GM18507 (cell line): ENCODE measurements at places on chromosomes 7 and 10.

- no peak for DNase-seq
These were observed 56.7 kb downstream of the C10orf120 start for GRCh38 chr10:122642726-122643605.

DNA sequence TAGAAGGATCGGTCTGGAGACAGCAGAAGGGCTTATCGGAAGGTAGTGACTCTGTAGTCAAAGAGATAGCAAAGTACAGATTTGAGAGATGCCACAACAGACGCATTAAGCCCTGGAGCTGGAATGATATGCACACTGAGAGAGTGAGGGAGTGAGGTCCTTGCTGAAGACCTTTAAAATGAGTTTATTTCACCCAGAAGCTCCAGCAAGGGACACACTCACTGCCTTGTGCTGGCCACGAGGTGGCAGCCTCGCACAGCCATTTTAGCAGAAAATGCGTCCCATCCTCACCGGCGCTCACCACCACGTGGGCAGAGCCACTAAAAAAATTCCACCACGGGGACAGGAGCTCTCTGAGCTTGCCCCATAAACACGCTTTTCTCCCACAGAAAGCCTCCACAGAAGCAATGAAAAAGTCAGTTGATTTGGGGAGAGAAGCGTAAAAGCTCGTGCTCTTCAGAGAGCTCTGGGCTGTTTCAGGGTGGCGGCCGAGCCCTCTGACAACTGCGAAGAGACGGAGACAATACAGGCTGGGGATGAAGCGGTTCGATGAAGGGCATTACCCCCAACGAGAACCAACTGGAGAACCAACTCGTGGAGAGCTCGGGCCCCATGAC is 163.0 kb upstream of the KLF14 start:
- DNase-seq = peak; percentile 54

- no peak for DNase-seq
These were observed 18.1 kb upstream of the PALS2 start for GRCh38 chr7:24555184-24555583.

GRCh38 chr7:46859963-46860475 is 721.9 kb downstream of the TNS3 start:
- no peak for DNase-seq

GRCh38 chr10:13851906-13852305 is 265.1 kb downstream of the PRPF18 start:
- DNase-seq = no peak

DNA sequence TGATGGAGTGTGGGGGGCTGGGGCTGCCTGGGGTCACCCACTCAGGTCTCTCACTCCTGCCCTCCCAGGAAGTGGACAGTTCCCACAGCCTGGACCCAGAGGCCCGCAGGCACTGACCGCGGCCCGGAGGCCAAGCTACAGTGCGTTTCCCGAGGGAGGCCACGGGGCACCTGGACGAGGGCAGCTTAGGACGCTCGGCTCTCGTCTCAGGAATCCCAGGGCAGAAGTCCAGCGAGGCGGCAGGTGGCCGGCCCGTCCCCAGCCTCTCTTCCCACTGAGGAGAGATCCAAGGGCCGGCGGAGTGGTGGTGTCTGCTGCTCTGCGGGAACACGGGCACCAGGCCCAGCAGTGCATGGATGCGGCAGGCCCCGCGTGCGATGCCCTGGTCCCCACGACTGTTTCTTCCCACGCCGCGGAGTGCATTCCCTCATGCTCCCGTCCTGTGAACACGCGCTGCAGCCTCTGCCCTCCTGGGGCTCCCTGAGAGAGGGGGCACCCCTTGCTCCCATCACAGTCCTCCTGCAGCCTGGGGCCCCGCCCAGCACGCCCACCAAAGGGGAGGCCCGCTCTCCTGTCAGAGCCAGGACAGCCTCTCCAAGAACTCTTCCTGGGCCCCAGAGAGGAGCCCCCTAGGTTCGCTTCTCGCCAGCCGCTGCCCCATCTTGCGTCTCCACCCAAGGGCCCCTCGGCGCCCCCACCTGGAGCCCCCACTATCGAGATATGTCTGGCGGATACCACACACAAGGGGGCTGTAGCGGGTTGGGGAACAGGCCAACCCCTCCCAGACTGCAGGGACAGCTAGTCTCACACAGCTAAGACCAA is 24.3 kb upstream of the GPR146 start:
- no peak for DNase-seq

DNA sequence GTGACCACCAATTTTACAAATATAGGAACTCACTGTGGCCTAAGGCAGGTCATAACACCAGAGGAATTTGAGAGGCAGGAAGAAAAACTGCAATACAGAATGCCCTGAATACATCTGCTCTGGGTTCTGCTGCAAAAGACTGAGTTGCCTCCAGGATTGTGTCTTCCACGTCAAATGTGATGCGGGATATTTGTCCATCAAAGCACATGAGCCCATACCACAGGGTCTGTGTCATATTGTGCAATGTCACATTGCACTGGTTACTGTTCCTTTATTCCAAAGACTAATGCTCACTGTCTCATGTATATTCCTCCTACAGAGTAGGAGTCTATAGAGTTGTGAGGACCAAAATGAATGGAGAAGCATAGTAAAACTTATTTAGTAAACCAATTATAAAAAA is 58.6 kb upstream of the ABCB4 start:
- no peak for DNase-seq

DNA sequence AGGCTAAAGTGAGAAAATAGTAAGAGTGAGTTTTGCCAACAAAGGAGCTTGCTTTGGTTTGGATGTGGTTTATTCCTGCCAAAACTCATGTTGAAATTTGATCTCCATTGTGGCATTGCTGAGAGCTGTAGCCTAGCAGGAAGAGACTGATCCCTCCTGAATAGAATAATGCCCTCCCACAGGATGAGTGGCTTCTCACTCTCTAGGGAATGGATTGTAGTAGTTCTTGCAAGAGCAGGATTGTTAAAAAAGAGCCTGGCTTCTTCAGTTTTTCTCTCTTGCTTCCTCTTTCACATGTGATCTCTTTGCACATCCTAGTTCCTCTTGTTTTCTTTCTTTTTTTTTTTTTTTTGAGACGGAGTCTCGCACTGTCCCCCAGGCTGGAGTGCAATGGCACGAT is 34.4 kb downstream of the ASAH2 start:
- DNase-seq = no peak

DNA sequence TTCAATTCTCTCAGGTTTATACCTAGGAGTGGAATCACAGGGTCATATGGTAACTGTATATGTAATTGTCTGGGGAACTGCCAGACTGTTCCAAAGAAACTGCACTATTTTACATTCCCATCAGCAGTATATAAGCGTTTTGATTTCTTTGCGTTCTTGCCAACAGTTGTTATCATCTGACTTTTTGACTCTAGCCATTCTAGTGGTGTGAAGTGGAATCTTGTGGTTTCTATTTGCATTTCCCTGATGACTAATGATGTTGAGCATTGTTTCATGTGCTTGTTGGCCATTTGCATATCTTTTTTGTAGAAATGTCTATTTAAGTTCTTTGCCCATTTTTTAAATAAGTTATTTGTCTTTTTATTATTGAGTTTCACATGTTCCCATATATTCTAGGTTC is 44.3 kb upstream of the ZC3HAV1 start:
- no peak for DNase-seq

DNA sequence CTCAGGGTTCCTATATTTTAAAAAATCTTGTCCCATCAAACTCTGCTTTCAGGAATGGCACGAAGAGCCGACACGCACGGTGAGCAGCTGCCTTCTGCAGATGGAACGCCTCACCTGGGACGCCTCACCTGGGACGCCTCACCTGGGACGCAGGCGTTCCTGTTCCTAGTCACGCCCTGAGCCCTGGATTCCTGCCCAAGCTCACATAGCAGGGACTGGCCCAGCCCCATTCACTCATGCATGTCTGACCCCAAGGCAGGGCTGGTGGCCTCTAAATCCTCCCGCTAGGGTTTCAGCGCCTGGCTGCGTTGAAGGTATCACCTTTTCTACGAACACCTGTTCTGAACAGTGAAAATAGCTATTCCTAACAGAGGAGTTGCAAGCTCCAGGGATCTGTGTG is 49.8 kb downstream of the CARD11 start:
- DNase-seq = no peak

DNA sequence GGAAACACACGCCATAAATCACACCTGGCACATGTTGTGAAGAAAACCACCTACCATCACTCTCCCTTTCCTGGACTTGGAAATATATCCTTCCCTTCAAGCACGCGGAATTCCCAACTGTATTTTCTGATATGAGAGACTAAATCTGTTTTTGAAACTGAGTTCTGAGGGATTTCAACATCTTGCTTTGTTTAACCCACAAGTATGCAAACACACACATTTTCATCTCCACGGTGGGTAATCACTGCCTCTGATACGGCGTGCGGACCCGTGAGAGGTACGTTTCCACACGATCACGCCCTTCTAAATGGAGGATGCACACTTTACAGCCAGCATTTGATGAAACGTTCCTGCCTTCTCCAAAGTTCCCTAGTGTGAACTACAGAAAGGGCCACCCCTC is 83.4 kb downstream of the ZRANB1 start:
- DNase-seq = no peak

DNA sequence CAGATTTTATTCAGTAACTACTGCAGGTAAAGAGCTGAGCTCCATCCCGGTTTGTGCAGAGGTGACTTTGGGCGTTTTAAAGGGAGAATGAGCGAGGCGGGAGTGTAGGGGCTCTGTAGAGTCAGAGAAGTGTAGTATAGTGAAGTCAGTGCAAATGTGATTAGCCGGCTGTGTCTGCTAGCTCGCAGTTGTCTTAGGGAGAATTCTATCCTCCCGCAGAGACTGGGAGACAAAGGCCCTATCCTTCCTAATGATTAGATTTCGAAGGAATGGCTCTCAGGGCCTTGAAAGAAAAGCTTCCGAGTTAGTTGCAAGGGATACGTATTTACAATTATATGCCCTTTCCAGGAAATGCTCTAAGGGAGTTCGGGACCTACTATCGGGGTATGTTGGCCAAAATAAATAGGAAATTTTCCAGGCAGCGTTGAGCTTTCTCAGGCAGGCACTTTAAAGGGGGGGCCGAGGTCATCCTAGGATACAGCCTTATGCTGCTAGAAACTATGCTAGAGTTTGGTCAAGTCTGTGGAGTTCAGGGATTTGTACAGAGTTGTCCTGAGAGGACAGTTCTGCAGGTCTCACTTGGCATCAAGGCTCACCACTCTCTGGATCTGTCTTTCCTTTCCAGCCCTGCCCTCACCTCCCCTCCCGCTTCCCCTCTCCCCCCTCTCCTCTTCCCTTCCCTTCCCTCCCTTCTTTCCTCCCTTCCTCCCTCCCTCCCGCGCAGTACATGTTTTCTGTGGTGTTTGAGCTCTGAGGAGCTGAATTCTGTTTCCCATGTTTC is 825 bp downstream of the MRPL32 start:
- DNase-seq = no peak

- no peak for DNase-seq
These were observed 511.4 kb downstream of the XPNPEP1 start for GRCh38 chr10:109411917-109412316.

DNA sequence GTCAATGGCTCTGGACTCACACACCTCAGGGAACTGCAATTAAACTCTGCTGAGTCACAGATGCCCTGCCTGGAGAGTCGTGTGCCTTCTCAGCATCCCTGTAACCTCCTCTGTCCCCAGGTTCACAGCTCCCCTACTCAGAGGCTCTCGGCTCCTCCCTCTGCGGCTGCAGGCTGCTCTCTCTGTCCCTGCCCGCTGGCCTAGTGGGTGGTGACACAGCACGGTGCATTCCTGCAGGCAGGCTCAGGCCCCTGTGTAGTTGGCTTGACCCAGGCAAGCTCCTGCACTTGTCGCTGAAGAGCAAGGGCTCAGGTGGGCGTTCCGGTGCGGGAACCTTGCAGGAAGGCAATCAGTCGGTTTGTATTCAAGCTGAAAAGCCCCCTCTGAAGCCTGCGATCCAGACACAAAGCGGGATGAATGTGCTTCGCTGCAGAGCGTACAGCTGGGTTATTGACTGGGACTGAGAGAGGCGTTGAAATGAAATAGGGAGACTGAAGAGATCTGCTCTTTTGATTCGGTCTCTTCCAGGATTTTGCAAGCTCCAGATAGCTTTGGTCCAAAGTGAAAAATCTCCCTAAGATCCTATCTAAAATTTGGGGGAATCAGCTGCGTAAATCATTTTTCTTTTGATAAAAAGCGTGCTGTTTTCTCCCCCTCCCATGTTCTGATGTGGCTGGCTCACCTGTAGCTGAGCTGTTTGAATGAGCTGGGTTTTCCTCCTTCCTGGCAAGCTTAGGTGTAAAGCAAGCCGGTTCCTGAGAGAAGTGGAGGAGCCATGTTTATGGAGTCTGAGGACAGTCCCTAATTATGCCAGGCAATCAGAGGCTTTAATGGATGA is 208.7 kb upstream of the PHYHIPL start:
- DNase-seq = peak; percentile 5

DNA sequence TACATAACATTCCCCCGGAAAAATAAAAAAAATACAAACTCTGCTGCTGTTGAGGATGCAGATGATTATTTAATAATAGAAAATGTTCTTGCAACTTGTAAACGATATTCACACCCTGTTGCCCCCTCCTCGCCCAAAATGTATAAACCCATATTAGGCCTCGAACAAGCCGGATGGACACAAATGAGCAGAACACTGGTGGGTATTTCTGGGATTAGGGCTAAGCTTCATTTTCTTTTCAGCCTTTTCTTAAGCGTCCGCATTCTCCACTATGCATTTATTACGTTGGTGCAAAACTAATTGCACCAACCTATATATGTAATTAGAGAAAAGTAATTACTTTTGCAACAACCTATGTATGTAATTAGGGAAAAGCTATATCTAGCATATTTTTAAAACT is 349 bp upstream of the GNG11 start:
- no peak for DNase-seq
